ENCODE measurements at places on chromosomes 6 and 20.

DNA sequence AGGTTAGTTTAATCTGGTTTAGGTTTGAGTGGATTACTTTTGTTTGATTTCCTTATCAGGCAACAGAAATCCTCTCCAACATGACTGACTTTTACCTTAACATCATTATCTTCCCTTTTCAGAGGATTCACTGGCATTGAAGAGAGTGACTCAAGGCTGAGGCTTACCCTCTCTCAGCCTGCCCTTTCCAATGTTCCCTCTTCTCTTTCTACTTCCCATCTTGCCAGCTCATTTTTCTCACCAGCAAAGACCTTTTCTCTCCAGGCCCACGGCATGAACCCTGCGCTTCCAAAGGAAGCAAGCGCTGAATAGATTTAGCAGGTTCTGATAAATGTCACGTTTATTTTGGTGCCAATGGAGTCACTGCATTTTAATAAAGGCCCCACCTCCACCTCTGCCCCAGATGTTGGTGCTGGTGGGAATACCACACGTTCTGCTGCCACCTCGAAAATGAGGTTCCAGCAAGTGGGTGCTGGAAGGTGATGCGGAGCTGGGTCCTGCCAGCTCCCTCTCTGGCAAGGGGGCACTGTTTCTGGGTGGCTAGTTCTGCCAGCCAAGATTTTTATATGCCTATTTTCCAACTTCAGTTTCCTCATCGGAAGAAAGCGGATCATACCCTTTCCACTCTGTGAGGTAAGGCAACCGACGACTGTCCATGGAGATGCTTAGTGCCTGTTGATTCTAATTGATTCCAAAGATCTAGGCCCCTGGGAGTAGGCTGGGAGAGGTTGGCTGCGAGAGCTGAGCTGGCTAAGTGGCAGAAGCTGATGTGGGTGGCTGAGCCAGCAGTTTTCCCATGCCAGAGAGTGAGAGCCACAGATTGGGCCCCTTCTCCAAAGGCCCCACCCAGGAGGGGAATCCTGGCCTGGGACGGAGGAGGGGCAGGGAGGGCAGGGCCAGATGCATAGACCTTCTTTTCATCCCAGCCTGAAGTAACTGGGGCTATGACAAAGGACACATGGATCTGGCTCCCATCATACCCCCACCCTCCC lies 87.7 kb upstream of the MAFB start:
- DNase-seq, result no peak

DNA sequence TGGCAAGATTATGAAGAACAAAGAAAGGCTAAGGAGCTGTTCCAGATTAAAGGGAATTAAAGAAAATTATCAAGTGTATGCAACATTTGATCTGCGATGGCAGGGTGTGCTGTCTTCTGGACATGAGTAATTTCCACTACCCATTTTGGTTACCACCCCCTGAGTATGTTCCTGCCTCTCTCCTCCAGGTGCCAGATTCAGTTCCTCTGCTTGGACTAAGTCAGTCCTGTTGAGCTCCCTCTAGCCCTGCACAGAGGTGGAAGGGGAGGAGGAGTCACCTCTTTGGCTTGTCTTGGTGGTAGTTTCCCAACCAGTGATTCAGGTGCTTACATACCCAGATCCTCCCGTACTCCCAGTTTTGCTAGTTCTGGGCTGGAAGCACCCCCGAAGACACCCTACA lies 22.2 kb upstream of the SNRPB2 start:
- no peak for DNase-seq

GRCh38 chr20:46144432-46145025 lies 26.4 kb downstream of the CD40 start:
- no peak for DNase-seq

DNA sequence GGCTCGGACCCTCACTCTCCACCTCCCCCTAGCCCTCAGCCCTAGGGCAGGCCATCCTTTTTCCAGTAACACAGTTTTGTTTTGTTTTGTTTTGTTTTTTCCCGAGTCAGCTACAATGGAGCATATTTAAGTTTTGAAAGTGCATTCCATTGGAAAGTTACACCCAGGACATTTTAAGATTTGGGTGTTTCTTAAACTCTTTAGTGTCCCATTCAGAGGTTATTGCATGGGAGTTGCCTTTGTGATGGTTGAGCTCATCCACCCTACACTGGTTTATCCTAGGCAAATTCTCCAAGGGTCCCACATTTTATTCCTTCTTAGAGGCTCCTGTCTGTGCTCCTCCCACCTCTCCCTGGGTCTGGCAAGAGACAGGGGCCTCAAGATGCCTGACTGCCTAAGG lies 58.9 kb downstream of the THBS2 start:
- DNase-seq, result no peak

Measured in amygdala (tissue), 56 donors.